Left lobe of liver (tissue), 2 donors: ENCODE measurements at places on chromosomes 4 and X. TPM values are rescaled to one million over a fixed set of nuclear protein-coding genes. Genes with fewer than 3 reads are reported as not detected.

POU4F2 gene
- total RNA-seq: not detected

SCD5 gene
- 1.6 TPM for total RNA-seq

EDNRA gene
- 2.0 TPM for total RNA-seq

TMSB15A gene
- not detected for total RNA-seq

PF4V1 gene
- not detected for total RNA-seq

CXCL1 gene
- total RNA-seq: 0.23 TPM

PCSK1N gene
- 0.23 TPM for total RNA-seq

GYPA gene
- total RNA-seq: 1.2 TPM
